ENCODE measurements at places on chromosomes 3 and 15.

GRCh38 chr3:66971891-66972551 lies 26.1 kb upstream of the KBTBD8 start:
- no peak for DNase-seq

DNA sequence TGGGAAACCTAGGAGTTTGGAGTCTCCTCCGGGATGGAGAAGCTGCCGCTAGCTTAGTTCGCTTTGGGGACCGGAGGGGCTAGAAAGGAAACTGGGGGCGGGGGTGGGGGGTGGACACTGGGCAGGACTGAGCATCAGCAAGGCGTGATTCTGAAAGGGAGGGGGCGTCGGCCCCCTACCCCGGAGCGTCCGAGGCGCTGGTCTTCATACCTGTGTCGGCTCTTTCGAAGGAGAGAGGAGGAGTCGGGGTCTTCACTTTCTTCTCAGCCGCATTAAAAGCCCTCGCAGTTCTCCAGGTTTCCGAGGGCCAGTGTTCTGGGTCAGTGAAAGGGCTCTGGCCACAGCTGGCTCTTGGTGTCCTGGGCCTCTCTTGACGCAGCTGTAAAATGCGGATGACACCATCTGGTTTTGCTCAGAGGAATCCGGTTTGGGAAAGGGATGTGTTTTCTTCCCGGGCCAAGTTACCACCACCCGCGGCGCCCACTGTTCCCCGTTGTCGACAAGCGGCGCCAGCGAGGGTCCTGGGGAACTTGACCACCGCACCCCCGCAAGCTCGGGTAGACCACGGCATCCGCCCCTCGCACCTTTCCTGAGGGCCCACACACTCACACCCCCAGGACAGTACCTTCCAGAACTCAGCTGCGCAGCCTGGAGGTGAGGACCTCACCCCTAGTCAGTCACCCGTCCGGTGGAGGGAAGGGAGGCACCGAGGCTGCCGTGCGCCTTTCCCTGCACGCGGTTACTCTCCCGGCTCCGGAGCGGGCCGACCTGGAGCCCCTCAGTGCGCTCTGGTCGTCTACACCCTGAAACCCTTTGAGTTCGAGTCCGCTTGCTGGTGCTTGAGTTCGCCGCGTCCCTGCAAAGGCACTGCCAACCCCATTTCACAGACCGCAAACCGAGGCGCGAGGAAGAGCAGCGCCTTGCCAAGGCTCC lies 660 bp downstream of the CCK start:
- no peak for DNase-seq

DNA sequence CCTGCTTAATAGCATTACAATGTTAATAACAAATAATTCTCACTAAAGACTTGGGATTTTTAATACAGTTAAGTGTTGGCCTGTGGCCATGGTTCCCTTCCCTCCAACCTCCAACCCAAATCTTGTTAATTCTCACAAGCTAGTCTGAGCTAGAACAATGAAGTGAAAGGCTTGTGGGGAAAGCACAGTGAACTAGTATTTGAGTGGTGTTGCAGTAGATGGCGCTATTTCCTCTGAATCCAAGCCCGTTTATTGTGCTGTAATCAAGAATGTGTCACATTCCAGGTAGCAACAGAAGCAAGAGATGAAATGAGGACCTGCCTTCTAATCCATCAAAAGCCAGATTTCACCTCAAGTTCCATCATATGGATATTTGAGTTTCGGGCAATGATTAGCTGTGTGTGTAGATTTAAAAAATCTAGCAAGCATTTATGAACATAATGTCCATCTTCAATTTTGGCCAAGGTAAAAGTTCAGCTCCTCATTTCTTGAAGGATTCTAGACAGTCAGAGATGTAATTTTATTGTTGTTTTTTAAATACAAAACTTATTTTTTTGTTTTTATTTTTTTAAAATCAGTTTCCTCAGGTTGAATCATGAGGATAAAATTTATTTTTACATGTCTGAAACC lies 160.7 kb downstream of the SQOR start:
- DNase-seq = no peak

DNA sequence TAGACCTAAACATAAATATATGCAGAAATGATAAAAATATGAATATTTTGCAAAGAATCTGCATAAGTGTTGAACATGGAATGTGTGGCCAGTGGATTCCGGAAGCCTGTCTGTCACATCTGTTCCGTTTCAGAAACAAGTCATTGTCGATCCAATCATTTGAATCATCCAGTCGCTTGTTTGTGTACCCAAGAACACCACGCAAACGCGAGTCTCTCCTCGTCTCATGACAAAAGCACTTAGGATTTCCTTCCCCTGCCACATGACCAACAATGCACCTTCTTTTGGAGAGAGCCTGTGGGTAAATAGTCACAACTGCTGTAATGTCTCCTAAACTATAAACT lies 80.2 kb downstream of the FMN1 start:
- DNase-seq = no peak

Measured in cerebellar nuclear complex (tissue), 1 donor.